Bronchial epithelial cell (primary cell): ENCODE measurements at places on chromosomes 3 and 15. TPM values are rescaled to one million over a fixed set of nuclear protein-coding genes. Genes with fewer than 3 reads are reported as not detected.

CYP1A2 gene
- total RNA-seq: not detected in 2 replicates

CCR9 gene
- not detected in 2 replicates for total RNA-seq

CLRN1 gene
- not detected in 2 replicates for total RNA-seq

DET1 gene
- total RNA-seq: 2.4 and 3.2 TPM in 2 replicates

POLQ gene
- total RNA-seq: 0.79 and 1.3 TPM in 2 replicates

HACL1 gene
- total RNA-seq: 15.7 and 25.0 TPM in 2 replicates

UROC1 gene
- not detected in 2 replicates for total RNA-seq

SLC2A2 gene
- not detected in 2 replicates for total RNA-seq

AMT gene
- total RNA-seq: 0.79 and 2.2 TPM in 2 replicates

KCNMB2 gene
- not detected in 2 replicates for total RNA-seq

LDHAL6B gene
- not detected in 2 replicates for total RNA-seq

HDC gene
- not detected in 2 replicates for total RNA-seq

CHDH gene
- total RNA-seq: under 0.01 and 0.13 TPM in 2 replicates

CSPG5 gene
- total RNA-seq: 0.26 and 0.90 TPM in 2 replicates

PPARG gene
- total RNA-seq: 12.7 and 14.5 TPM in 2 replicates

GALK2 gene
- total RNA-seq: 51.2 and 67.9 TPM in 2 replicates

SST gene
- not detected in 2 replicates for total RNA-seq

PRSS50 gene
- not detected in 2 replicates for total RNA-seq

KATNBL1 gene
- total RNA-seq: 44.0 and 52.1 TPM in 2 replicates

PLA2G4D gene
- total RNA-seq: under 0.01 TPM in 2 replicates
